ENCODE measurements at places on chromosomes 6 and 20. TPM values are rescaled to one million over a fixed set of nuclear protein-coding genes. Genes with fewer than 3 reads are reported as not detected.

EPPIN gene
- not detected for total RNA-seq

SEMG1 gene
- not detected for total RNA-seq

MLIP gene
- total RNA-seq = not detected

FOXQ1 gene
- 5.2 TPM for total RNA-seq

EGFL8 gene
- total RNA-seq = 0.82 TPM

FAM83B gene
- total RNA-seq = not detected

GPR6 gene
- not detected for total RNA-seq

EDN3 gene
- total RNA-seq = 3.0 TPM

SLC26A8 gene
- 0.08 TPM for total RNA-seq

HLA-DRA gene
- not detected for total RNA-seq

CNR1 gene
- total RNA-seq = 1.9 TPM

HAO1 gene
- total RNA-seq = not detected

F13A1 gene
- not detected for total RNA-seq

ATP6V1G2 gene
- 0.98 TPM for total RNA-seq

TP53INP2 gene
- total RNA-seq = 7.8 TPM

TREML2 gene
- total RNA-seq = not detected

TRAPPC3L gene
- not detected for total RNA-seq

RAMACL gene
- 0.11 TPM for total RNA-seq

TMEM217 gene
- total RNA-seq = 0.53 TPM

MAPK13 gene
- total RNA-seq = 1.00 TPM

OR12D3 gene
- total RNA-seq = not detected

PHACTR3 gene
- total RNA-seq = 0.23 TPM

DNAAF9 gene
- 6.4 TPM for total RNA-seq

NFKBIE gene
- total RNA-seq = 9.2 TPM

PRKN gene
- not detected for total RNA-seq

PAQR8 gene
- 1.4 TPM for total RNA-seq

SMOC2 gene
- not detected for total RNA-seq
